Activated CD8-positive, alpha-beta memory T cell treated with anti-CD3 and anti-CD28 coated beads for 1 hour (primary cell): ENCODE measurements at places on chromosomes 5 and 9.
A peak's percentile ranks its signal among the peaks of the same experiment; 100 is the strongest.

GRCh38 chr9:130340011-130340410 is 74.5 kb downstream of the HMCN2 start:
- no peak for DNase-seq

DNA sequence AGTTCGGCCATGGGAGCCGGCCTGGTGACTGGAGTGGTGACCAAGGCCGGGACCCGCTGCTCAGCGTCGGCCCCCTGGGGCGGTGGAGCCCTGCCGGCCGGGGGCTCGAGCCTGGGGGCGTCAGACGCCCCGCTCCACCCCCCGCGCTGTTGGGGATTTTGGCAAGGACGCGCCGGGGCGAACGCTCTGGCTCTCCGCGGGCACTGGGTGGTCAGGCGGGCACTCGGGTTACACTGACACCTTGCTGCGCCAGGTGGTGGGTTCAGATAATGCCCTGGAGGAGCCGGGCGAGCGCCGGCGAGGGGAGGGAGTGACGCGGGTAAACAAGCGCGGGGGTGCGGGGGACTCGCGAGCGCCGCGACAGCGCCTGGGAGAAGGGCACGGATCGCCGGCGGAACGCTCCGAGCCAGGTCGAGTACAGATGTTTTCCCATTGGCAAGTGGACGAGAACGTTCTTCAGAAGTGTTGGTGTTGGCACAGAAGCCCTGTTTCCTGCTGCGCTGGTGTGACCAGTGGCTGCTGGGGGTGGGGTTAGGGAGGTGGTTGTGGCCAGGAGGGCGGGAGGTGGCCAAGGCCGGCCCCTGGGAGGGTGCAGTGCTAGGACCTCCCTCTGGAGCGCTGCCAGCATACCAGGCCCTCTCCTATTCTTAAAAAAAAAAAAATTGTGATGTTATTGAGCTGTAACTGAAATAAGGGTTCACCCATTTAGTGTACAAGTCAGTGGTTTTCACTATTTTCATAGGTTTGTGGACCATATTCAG is 773 bp downstream of the SQSTM1 start:
- peak; percentile 72 for DNase-seq

GRCh38 chr5:127876384-127876783 is 173.2 kb downstream of the CCDC192 start:
- DNase-seq = no peak

DNA sequence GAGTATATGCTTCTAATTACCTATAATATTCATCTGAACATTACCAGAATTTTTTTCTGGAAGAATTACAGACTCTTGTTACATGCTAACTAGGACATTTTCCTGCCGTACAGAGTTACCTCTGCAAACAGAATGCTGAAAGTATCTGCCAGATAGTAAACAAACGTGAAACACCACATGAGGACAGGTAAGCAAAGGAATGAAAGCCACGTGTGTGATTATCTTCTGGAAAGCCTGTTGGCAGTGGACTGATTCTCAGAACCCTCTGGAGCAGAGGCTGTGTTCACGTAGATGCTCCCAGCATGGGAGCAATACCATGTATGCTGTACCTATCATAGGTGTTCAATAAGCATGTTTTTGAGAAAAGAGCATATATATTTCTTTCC is 472.6 kb downstream of the ENC1 start:
- no peak for DNase-seq

GRCh38 chr5:28226407-28226806 is 1188.0 kb upstream of the CDH9 start:
- DNase-seq = no peak

GRCh38 chr5:116632890-116633289 is 58.3 kb upstream of the SEMA6A start:
- no peak for DNase-seq

GRCh38 chr9:69674716-69675438 is 2.7 kb upstream of the APBA1 start:
- DNase-seq = no peak

- no peak for DNase-seq
Observed at GRCh38 chr5:97026721-97027120, 90.8 kb downstream of the LNPEP start.
